Amniotic epithelial cell (primary cell): ENCODE measurements at places on chromosomes 5 and 9.

- no peak for DNase-seq
Observed at GRCh38 chr5:122183788-122184170, 54.4 kb downstream of the ZNF474 start.

GRCh38 chr5:168969326-168969886, 331.5 kb downstream of the SLIT3 start:
- no peak for DNase-seq

- DNase-seq = peak; percentile 16
Observed at GRCh38 chr5:10503997-10504793, 59.7 kb upstream of the ANKRD33B start.

GRCh38 chr5:111997711-111998110, 240.7 kb upstream of the NREP start:
- peak; percentile 100 for DNase-seq

GRCh38 chr5:115649541-115649940, 23.7 kb upstream of the TMED7 start:
- DNase-seq = no peak

GRCh38 chr5:173324115-173325001, 3.9 kb downstream of the STC2 start:
- peak; percentile 68 for DNase-seq

DNA sequence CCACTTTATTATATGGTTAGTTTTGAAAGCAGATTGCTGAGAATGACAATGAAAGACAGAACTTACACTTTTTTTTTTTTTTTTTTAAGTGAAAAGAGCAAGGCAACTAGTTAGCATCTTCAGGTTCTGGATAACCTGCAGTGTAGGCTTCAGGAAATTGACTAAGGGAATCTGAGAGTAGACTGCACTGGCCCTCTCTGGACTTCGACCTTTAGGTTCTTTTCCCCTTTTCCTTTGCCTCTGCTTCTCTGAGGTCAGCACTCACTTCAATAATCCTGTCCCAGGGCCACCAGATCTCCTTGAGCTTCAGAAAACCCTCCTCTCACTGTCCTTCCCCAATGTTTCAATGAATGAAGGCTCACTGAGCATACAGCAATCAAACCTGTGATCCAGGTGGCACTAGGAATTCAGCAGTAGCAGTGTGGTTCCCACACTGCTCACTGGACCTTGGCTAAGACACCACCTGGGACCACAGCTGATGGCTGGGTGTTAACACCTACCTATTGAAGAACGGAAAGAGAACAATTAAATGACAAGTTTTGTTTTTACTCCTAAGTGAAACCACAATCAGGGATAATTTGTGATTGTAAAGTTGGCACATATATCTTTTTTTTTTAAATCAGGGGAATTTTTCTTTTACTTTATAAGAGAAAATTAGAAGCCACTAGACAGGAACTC, 85.8 kb upstream of the IL6ST start:
- DNase-seq = no peak

- no peak for DNase-seq
Observed at GRCh38 chr5:31247381-31247780, 53.9 kb downstream of the CDH6 start.

GRCh38 chr9:34898846-34899245, 59.2 kb upstream of the PHF24 start:
- no peak for DNase-seq

GRCh38 chr9:126674365-126675146, 60.8 kb downstream of the LMX1B start:
- no peak for DNase-seq

DNA sequence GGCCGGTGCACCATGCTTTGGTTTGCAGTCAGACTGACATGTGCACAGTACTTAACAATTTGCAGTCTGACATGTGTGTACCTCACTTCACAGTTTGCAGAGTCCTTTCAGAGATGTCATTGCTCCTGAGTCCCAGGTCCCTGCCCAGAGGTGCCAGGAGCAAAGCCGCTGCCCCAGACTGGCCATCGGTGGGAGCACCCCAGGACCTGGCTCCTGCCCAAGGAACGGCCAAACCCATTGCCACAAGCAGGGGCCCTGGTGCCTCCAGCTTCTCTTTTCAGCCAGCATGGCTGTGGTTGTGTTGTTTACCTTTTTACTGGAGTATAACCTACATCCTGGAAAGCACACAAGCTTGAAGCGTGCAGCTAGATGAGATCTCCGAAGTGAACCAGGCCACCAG, 28.6 kb downstream of the RASGEF1C start:
- DNase-seq = no peak

DNA sequence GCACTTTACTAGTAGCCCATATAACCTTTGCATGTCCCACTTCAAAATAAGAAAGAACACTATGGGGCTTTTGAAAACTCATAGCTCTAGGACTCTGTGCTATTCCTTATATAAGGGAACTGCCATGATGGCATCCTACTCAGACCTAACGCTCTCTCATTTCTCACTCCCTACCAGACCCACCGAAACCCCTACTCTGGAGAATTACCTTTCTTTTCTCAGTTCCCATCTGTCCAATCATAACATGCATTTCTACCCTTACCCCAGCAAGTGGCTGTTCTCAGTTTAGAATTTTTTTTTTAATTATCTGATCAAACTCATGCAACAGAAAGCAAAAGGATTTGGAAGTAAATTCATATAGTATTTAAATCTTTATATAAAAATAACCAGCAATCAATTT, 27.3 kb downstream of the CARNMT1 start:
- no peak for DNase-seq

GRCh38 chr5:122322801-122323548, 10.9 kb downstream of the SNCAIP start:
- DNase-seq = peak; percentile 74

GRCh38 chr5:124979251-124979650, 232.8 kb upstream of the ZNF608 start:
- DNase-seq = peak; percentile 44

- DNase-seq = no peak
Observed at GRCh38 chr5:54942064-54942778, 43.2 kb downstream of the ESM1 start.

GRCh38 chr9:68804911-68805889, 100.2 kb downstream of the PIP5K1B start:
- no peak for DNase-seq

GRCh38 chr5:40784916-40785315, 13.3 kb downstream of the PRKAA1 start:
- DNase-seq = no peak

- no peak for DNase-seq
Observed at GRCh38 chr9:89489548-89490530, 8.1 kb downstream of the SEMA4D start.

GRCh38 chr5:178467568-178468195, 122.5 kb downstream of the COL23A1 start:
- no peak for DNase-seq

GRCh38 chr5:168171901-168172759, 119.3 kb upstream of the WWC1 start:
- no peak for DNase-seq

DNA sequence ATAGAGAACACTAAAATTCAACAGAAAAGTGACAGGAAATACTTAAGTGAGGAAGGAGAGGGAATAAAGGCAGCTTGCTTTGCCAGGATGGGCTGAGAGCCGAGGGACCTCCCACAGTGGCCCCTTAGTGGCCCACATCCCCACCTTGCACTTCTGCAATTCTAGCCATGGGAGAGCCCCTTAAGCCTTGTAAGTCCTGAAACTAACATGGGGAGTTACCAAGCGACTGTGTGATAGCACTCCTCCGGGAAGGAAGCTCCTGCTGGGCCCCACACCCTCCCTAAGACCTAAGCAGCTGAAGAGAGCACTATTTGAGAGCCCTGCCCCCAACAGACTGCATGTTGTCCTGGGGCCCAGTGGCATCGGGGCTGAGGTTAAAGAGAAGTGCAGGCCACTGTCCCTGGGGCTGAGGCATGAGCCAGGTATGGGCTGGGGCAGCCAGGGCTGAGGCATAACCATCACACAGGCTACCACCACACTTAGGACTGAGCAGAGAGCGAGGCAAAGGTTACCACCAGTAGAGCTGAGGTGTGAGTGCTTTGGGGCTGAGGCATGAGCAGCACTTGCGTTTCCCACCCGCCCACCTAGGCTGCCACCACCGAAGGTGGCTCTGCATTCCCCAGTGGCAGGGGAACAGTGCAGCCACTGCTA, 301.8 kb upstream of the TRPC7 start:
- no peak for DNase-seq

- no peak for DNase-seq
Observed at GRCh38 chr9:73093016-73093739, 58.5 kb upstream of the ANXA1 start.

GRCh38 chr9:114621561-114621960, 10.5 kb downstream of the TMEM268 start:
- no peak for DNase-seq

GRCh38 chr9:132268725-132269352, 85.9 kb downstream of the SETX start:
- DNase-seq = peak; percentile 53

DNA sequence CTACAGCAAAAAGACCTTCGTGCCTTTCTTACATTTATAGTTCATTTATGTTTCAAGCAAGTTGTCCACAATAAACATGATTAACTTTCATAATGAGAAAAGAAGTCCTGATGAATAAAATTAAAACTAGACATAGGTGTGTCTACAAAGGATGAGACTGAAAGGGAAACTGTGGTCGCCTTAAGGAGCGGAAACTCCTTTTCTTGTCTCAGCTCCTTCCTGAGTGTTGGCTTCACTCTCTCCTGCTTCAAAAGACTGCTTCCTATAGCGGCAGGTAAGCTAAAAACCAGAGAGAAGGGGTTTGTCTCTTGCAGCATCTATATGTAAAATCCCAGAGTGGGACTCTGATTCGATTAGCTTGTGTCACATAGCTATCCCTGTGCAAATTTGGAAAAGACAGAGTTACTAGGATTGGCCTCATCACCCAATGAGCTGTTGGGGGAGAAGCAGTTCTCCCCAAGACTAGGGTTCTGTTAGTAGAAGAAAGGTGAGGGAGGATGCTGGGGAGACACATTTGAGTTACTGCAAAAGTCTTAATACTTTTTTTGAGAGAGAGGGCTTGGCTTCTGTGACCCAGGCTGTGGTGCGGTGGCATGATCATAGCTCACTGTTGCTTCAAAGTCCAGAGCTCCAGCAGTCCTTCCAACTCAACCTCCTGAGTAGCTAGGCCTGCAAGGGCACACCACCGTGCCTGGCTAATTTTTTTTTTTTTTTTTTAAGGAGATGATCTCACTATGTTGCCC, 16.8 kb upstream of the CTSL start:
- no peak for DNase-seq

GRCh38 chr5:180352116-180353047, 754 bp downstream of the GFPT2 start:
- no peak for DNase-seq

DNA sequence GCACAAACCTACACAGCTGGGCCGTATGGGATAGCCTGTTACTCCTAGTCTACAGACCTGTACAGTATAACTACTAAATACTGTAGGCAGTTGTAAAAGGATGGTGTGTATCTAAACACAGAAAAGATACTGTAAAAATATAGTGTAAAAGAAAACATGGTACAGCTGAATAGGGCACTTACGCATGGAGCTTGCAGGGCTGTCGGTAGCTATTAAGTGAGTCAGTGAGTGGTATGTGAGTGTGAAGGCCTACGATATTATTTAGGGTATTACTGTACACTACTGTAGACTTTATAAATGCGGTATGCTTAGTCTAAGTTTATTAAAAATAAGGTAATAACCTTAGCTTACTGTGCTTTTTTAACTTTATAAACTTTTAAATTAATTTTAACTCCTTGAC, 1.2 kb downstream of the ZCCHC9 start:
- DNase-seq = no peak

GRCh38 chr9:91681461-91682305, 258.1 kb upstream of the NFIL3 start:
- peak; percentile 56 for DNase-seq

GRCh38 chr5:174500636-174501035, 223.7 kb upstream of the MSX2 start:
- DNase-seq = no peak

GRCh38 chr9:72476617-72477437, 44.6 kb upstream of the TMC1 start:
- peak; percentile 70 for DNase-seq

DNA sequence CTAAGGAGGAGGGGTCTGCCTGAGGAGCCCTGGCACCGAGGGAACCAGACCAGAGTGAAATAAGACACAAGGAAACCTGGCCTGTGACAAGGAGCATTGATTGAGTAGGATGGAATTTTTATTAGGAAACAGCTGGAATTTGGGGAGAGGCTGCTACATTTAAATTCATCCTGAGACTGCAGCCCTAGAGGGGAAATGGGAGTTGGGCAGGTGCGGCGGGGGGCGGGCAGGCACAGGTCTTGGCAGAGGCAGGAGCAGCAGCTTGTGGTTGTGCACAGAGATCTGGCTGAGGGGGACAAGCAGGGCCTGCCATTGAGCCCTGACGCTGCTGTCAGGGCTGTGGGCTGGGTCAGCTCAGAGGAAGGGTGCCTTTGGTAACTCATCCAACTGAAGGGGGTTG, 71.6 kb downstream of the PCDH1 start:
- no peak for DNase-seq

GRCh38 chr5:126763371-126763770, 13.6 kb upstream of the LMNB1 start:
- DNase-seq = no peak

GRCh38 chr5:54832045-54832444, 153.3 kb downstream of the ESM1 start:
- no peak for DNase-seq

DNA sequence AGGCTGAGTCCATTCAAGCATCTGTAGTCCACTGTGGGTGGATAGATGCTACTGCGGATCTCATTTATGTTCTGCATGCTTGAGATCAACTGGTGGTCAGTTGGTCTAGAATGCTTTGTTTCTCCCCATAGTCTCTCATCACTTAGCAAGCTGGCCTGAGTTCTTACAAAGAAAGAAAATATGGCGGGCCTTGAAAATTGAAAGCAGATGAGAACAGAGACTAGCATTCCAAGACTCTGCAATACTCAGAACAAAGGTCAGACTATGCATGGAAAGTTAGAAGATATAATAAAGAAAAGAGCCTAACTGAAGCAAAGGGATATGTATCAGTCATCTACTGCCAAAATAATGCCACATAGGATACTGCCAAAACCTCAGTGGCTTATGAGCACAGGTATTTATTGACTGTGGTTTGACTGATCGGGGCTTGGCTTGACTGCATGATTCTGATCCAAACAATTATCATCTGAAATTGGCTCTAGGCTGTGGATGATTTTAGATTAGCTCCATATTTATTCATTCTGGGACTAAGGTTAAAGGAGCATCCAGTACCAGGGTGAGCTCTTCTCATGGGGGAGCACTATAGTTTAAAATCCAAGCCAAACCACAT, 258.9 kb downstream of the TAF11L14 start:
- DNase-seq = no peak

DNA sequence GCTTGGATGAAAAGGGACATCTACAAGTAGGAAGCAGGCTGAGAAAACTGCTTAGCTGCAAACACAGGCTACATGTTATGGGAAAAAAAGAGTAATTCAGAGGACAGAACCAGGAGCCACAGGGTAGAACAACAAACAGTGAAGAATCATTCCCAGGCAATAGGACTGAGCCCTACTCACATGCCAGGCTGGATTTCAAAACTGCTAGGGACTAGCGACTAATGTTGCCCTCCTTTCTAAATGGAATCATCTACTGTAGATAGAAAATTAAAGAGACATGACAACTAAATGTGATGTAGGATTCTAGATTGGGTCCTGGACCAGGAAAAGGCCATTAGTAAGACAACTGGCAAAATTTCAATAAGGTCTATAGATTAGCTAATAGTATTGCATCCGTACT, 15.3 kb downstream of the NRG2 start:
- DNase-seq = no peak

- DNase-seq = no peak
Observed at GRCh38 chr5:124612023-124612422, 134.4 kb downstream of the ZNF608 start.
